ENCODE measurements at places on chromosomes 2 and 18.

- DNase-seq: peak; percentile 20
Measured at GRCh38 chr2:112582314-112582746, 2.1 kb upstream of the CHCHD5 start.

DNA sequence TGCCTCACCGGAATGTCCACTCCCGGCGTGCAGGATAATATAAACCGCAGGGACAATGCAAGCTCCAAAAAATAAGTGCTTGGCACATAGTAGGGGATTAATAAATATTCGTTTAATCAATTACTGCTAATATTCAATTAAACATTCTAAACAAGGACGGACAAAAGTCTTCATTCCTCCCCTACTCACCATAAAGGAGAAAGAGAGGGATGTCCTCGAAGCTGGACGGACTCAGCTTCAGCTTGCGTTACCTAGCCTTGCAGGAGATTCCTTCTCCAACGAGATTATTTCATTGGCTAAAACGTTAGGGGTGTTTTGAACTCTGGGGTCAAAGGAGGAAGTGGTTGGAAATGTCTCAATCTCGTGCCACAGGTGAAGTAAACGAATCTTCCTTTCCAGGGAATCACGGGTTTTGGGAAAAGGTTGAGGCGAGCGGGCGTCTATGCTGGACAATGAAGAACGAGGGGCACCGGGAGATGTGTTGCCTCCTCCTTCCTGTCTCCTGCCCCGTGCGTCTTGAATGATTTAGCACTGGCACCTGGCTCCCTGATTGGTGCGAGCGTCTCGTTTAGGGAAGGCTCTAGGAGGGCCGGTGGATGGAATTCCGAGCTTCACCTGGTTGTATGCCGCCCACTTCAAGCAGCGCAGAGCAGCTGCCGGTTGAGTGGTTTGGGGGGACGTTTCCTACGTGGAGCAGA is 2.0 kb upstream of the GAD1 start:
- no peak for DNase-seq

DNA sequence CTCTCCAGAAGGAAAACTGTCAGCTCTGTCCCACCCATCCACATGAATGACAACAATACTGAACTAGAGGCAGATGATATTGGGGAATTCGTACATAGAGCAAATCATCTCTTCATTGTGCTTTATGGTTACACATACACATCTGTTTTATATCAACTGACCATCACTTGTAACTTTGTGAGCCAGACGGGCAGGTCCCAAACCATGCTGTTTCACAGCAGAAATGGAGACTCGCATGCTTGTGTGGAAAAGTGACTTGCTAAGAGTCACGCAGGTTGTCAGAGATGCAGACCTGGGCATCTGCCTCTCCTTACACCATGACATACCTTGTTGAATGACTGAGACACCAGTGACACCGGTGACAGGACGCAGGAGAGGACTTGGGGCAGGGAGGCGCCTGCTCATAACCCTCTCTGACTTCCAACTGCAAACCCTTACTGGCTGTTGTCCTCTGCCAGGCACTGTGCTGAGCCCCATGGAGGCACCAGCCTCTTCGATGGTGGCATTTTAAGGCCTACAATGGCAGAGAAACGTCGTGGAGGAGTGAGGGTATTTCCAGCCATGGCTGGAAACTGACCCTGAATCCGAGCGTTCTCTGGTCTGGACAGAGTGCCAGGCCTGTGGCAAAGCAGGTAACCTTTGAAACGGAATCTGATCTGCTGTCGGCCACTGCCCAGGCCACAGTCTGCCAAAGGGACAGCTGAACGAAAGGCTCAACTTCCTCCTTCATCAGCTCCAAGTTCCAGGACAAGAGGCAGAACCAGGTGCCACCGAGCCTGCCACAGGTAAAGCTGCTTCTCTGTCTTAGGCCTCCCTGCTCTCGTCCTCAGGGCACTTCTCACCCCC is 26.9 kb upstream of the ROCK2 start:
- DNase-seq: no peak

DNA sequence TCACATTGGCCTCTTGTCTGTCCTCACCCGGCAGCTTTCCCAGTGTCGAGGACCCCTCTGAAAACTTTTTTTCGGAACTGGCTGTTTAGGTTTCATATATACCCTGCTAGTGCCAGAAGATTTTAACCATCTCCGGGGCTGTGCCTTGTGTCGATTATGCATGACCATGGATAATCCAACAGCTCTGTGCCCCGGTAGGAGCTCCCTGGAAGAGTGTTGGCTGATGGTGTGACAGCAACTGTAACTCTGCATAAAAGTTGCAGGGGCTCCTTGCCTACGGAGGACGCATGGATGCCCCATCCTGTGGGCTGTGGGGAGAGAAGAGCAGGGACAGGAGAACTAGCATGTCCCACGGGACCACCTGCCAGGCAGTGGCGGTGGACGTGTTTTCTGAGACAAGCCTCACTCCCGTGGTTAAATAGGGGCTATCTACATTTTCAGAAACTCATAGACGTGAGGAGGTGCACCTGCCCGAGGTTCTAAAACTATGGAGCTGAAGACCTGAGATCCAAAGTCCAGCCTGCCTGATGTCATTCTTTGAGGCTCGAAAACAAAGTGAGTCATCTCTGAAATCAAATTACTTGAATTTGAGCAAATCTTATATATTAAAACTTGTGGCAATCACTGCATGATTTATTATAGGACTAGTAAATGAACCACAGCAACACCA is 437.2 kb upstream of the HS6ST1 start:
- no peak for DNase-seq

DNA sequence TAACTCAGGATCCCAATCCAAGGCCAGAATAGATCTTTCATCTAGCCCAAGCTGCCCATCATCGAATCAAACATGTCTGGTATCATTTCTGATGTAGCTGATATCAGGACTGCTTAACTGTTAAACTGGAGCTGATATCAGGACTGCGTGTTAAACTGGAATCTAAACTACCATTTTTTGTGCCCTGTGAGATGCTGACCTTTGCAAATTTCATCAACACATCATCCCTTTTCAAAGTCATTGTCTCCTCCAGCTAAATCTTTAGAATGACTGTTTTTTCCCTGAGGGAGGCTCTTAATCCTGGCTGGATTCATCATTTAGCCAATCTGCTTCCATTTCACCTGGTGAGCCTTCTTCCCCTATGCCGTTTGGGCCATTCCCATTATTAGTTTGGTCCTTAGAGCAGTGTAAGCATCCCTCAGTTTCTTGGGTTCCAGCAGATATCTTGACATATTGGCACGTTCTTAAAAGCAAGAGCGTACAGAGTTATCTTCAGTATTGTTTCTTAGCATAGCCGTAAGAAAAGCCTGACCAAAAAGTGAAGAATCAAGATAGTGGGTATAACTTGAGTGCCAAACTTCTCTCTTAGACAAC is 12.3 kb downstream of the RPL31 start:
- no peak for DNase-seq

- DNase-seq: peak; percentile 16
Measured at GRCh38 chr18:71784777-71785176, 759.4 kb downstream of the CBLN2 start.

- DNase-seq: no peak
Measured at GRCh38 chr2:41881249-41881648, 166.6 kb upstream of the PKDCC start.

DNA sequence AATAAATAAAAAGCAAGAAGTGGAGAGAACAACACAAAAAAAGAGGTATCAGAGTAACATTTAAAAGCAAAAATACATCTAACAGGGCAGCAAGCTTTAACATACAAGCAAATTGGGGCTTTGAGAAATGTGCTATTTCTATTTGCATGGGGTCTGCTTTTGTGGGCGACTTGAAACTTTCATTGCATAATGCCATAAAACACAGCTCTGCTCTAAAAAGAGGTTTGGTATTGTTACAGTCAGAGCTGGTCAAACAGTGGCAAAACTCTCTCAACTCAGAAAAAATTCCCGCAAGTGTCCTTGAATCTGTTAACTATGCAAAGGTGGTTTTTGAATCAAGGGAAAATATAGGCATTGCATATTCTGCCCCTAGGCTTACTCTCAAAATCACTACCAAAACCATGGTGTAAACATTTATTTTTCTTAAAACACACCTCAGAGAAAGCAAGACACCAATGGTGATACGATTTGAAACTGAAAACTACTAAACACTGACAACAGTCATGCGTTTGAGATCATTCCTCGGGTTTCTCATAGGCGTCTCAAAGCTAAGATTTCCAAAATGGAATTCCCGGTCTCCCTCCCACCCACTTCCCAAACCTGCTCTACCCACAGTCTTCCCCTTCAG is 45.5 kb downstream of the RNF152 start:
- no peak for DNase-seq

DNA sequence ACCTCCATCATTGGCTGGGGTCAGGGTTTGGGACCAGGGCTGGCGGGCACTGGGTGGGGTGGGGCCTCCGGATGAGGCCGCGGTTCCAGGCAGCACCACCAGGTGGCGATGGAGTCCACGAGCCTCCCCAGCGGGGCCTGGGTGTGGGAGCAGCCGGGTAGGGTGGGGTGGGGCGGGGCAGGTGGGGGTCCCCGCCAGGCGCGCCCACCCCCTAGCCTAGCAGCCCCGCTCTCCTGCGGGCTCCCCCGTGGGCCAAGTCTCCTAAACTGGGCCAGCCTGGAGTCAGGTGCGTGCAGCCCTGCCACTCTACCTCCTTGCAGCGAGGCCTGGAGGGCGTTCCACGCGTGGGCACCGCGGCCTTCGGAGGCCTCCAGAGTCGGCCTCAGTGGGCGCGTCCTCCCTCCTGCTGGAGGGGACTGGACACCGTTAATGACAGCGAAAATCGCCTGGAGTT is 187.5 kb downstream of the TWIST2 start:
- DNase-seq: peak; percentile 99

GRCh38 chr2:28341208-28341891 is 51.3 kb upstream of the FOSL2 start:
- no peak for DNase-seq

DNA sequence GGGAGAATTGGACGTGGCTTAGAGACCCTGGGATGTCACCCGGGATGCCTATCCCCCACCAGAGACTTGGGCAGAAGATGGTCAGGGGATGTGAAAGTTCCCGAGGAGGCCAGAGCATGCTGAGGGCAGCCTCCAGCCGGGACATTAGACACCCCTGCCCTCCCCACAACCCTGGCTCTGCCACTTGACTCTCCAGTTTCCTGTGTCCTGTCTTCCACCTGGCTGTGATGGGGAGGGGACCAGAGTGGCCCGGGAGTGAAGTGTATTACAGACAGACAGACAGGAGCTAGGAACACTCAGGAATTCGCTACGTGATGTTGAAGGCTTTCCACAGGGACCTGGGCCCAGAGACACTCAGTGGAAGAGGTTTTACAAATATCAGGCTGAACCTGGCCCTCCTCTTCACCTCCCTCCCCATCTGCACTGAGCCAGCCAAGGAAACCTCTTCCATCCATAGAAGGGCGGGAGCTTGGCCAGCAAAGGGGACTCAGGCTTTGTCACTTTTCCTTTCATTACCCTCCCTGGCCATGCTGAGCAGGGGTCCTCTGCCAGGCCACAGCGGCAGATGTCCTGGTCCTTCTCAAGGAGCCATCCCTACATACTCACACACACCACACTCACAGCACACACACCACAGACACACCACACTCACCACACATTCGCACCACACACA is 60.7 kb downstream of the SDC1 start:
- DNase-seq: peak; percentile 48

DNA sequence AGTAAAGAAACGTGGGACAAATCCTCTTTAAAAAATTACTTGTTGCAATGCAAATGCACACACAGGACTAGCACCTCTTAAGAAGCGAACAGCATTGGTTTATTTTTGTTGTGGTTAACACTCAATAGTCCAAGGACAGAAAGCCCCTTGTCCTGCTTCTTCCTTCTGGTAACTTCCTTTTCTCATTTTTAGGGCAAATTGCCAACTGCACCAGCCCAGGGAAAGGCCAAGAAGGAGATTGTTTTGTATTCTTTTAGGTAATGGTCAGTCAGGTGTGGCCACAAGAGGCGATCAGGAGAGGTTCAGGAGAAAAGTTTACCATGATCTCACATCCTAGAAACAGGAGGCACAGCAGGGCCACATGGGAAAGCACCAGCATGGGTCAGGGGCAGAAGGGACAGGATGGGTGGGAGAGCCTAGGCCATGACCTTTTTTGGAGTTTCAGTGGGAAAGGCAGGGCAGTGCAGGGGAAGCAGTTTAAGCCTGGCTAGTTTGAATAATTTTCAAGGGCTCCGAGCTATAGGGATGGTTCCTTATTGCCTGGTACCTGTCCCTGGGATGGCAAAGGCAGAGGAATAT is 73.0 kb downstream of the CHRNA1 start:
- no peak for DNase-seq

DNA sequence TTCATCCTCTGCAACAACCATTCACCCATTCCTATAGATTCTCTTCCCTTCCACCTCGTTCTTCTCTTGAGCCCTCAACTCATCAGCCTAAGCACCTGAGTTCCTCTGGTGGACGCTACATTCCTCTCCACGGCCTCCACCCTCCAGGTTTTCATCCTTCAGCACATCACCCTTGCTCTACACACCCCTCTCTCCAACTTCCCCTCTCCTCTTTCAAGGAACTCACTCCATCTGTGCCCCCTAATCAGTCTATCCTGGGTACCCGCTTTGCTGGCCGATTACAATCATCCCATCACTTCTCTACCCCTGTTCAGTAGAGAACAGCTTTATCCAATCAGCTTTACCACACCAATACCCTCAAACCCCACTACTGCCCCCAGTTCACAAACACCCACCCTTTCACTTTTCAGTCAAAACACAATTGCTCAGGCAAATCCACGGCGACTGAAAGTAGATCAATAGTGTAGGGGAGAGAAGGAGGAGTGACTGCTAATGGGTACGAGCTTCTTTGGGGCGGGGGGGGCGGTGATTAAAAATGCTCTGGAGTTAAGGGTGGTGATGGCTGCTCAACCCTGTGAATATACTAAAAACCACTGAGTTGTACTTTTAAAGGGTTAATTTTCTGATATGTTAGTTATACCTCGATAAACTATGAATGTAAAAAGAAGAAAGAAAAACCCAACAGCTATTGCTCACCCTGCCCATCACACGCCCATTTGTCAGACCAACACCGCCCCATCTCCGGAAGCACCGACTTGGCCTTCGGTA is 857 bp downstream of the DYM start:
- no peak for DNase-seq

- peak; percentile 33 for DNase-seq
Measured at GRCh38 chr2:164826293-164827243, 15.1 kb downstream of the COBLL1 start.

- DNase-seq: no peak
Measured at GRCh38 chr2:75932996-75933395, 222.3 kb upstream of the GCFC2 start.

GRCh38 chr18:23548275-23548674 is 38.0 kb downstream of the NPC1 start:
- no peak for DNase-seq

DNA sequence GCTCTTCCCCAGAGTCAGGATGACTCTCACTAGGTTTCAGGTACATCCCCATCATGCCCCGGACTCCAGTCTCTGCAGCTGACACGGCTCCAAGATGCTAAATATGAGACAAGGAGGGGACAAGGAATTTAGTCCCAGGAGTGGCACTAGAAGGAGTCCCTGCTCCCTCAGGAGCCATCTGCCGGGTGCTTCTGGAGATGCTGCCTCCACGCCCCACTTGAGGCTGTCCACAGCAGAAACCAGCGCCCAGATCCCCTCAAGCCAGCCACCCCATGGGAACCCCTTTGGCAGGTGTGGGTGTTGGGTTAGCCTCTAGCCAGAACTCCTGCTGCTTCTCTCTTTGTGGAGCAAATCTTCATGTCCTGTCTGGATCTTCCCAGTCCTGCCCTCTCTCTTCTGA is 40.3 kb downstream of the BCL11A start:
- no peak for DNase-seq
